ENCODE measurements at places on chromosomes 7 and 10.

DNA sequence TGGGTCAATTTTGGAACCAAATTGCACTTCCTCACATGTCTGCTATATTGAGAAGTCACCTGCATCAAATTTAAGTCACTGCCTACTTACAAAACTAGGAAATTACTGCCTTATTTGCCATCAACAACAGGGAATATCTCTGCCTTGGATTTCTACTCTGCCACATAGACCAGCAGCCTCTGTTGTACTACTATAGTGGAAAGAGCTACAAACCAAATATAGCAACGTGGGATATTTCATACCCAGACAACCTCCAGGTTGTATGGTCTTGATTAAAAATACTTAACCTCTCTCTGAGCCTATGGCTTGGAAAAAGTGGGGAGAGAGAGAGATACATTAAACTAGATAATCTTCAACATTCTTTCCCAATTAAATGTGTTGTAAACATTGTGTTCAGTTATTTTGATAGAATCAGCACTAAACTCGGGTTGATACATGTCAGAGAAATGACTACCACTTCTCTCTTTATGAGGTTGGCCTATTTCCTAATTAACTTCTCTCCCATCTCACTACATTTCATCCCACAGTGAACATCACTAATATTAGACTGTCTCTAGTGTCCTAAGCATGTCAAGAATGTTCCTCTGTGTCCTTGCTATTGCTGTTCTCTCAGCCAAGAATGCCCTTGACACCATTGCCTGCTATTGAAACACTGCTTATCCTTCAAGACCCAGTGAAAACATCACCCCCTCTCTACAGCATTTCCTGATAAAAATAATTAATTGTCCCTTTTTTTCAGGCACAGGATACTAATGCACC is 421.2 kb downstream of the IPMK start:
- no peak for DNase-seq

GRCh38 chr7:5701085-5701914 is 80.2 kb downstream of the RNF216 start:
- DNase-seq: peak; percentile 78

DNA sequence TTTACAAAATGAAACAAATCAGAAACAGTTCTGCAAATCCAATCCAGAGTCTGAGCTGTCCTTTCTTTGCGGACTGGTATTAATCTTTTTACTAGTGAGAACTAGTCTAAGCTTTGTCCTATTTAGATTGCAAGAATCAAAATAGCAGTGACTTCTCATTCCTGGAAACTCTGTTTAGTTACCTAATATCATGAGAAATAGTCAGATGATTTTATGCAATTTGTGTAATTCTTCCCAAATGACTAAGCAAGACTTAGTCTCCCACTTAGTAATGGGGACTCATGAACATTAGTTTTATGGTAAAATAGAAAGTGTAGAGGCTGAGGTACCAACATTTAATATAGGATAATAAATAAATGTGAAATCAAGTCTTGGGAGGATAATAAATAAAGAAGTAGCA is 341.3 kb downstream of the DNAJB9 start:
- peak; percentile 3 for DNase-seq

DNA sequence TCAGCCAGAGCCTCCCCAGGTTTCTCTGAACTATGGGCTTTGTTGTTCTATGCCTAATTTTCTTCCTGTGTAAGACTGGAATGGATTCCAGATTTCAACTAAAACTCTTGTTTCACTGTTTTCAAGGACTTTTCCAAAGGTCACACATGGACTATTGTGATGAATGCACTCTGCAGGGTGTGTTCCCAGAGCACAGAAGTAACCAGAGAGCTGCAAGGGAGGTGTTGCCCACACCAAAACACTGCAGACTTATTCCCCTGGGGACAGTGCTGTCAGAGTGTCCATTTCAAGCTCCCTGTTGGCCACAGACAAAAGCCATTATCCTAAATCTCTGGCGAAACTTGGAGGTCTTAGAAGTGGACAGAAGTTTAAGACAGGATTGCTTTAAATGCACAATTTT is 231.6 kb downstream of the TRIL start:
- no peak for DNase-seq

DNA sequence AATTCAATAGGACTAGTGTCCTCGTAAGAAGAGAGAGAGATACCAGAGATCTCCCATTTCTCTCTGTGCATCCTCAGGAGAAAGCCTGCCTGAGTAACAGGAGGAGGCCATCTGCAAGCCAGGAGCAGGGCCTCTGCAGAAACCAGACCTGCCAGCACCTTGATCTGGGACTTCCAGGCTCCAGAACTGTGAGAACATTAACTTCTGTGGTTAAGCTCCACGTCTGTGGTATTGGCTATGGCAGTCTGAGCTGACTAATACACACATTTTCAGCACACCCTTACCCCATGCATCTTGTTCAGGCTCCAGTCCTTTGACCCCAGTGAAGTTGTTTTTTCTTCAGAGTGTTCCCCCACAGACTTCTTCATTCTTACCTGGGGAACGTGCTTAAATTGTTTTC is 3.1 kb upstream of the CRTAC1 start:
- no peak for DNase-seq

GRCh38 chr10:44857363-44858016 is 53.6 kb upstream of the TMEM72 start:
- peak; percentile 43 for DNase-seq

GRCh38 chr10:61460835-61461234 is 7.7 kb upstream of the TMEM26 start:
- no peak for DNase-seq

DNA sequence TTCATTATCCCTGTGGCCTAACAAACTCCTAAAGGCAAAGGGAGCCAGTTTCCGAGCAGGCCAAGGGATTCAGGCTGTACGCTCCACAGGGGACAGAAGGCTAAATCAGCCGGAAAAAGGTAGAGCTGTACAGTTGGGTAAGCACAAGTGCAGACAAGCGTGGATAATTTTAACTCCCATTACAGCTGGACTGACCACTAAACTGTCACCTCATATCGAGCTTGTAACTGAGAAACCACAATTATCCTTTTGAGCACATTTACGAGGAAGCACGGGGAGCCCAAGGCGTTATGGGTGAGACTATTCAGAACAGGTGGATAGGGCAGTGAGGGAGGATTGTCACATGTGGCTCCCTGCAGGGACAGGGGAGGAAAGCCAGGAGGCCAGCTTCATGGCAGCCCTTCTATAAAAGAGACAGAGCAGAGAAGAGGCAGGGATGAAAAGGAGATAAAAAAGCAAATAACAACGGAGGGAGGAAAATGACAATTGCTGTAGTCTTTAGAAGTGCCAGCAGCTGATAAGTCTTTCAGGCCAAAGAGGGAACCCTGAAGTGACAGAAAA is 288.0 kb downstream of the FGFR2 start:
- DNase-seq: no peak

GRCh38 chr7:135253851-135254771 is 20.5 kb downstream of the STRA8 start:
- DNase-seq: peak; percentile 90

DNA sequence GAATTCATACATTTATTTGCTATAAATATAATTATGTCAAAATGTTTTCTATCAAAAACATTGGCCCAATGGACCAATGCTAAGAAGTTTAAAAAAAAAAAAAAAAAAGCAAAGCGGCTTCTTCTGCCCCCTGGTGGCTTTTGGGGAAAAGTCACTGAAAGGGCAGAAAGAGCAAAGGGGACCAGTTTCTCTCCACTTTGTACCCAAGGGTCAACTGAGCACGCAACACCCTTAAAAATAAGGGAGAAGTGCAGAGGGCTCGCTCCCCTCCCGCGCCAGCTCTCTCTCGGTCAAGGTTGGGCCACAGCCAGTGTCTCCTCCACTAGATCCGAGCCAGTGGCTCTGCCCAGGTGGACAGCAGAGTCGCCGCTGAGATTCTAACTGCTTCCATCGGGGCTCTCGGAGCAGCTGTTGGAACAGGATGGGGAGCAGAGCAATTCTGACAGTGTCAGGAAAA is 136.4 kb upstream of the FGFR2 start:
- peak; percentile 15 for DNase-seq

DNA sequence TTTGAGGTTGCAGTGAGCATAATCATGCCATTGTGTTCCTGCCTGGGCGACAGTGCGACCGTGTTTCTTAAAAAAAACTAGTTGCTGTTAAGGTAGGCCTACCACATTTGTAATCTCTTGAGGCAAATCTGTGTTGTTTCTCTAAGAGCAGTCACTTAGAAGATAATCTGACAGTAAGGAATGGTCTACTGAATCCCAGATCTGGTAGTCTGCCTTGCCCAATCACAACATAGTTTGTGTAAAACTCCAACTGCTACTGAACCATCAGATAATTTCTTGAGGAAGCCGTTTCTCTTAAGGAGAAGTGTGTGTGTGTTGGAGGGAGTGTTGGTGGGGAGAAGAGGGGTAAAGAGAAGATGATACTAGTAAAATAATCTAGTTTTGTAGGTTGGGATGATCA is 5.0 kb downstream of the NRF1 start:
- no peak for DNase-seq

DNA sequence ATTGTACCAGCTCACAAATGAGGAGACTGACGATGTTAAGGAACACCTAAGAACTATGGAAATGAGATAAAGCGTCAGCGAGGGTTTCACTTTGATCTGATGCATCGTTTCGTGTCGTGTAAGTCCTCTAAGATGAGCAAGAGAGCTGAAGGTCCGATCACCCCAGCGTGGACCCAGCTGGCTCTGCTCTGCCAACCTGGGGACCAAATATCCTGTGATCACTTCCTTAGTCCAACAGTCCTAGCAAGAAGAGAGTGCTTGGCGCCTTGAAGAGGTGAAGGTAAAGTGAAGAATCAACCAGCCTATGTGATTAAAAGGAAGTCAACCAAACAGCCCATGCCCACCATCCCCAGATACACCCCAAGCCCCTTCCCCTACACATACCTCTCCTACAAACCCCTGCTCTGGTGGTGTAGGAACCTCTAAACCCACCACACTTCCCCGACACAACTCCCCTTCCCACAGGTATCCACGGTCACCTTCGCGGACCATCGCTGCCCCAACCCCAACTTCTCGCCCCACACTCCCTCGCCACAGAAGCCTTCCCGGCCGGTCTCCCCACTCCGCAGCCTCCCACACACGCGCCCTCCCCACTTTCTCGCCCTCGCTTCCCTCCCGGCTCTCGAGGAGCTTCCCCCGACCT is 722 bp downstream of the UPF2 start:
- peak; percentile 17 for DNase-seq

Measured in inflammatory macrophage treated with lipopolysaccharide for 4 hours (primary cell).